NCI-H2029 (cell line): ENCODE measurements at places on chromosomes 11 and 22.

- DNase-seq = no peak
These were observed 299.7 kb downstream of the ST3GAL4 start for GRCh38 chr11:126654886-126655806.

- no peak for DNase-seq
These were observed 10.0 kb downstream of the RHOG start for GRCh38 chr11:3830730-3831129.

DNA sequence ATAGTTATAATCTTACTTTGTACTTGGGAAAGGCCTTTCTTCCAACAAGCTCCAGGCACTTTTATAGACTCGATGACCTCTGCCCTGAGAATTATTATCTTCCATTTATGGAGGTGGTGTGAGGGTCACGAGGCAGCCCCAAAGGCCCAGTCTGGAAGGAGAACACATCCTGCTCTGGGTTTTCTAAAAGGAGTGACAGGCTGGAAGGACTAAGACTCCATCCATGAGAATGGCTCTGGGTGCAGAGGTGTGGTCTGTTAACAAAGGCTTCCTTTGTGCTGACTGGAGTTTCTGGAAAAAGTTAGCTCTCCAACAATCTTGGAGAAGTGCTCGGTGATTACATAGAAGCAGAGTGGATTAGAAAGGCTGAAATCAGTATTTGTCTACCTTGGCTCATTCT, 74.7 kb upstream of the SESN3 start:
- no peak for DNase-seq

DNA sequence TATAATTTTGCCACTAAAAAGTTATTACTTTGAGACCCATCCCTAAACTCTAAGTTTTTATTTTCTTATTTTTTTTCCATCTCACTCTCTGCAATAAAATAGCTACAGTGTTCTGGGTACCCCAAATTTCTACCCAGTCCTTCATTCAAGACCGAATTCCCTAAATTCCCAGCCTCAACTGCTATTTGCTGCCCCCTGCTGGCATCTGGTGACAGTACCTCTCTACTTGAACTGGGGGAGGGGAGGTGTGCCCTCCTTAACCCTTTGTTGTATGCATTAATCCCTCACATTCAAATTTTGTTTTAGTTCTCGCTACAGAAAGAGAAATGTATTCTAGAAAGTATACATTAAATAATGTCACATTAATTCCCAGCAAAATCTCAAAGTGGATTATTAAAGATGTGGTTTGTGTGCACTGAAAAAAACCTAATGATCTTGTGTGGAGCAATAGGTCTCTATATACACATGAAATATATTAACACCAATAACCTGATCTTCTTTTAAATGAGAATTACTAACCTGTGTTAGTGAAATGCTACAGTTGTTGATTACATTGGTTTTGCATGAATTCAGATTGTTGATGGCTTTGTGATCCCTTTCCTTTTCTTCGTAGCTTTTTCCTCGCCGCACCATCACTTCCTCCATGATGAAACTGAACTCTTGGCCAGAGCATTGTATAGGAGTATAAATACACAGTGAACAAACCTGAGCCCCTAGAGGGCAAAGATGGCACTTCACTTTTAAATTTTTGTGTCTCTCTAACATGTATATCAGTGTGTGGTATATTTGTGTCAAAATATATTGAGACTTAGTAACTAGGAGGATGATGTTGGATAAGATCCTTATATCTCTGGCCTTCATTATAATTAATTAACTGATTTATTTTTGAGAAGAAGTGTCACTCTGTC, 590.0 kb downstream of the METTL15 start:
- DNase-seq = peak; percentile 23

DNA sequence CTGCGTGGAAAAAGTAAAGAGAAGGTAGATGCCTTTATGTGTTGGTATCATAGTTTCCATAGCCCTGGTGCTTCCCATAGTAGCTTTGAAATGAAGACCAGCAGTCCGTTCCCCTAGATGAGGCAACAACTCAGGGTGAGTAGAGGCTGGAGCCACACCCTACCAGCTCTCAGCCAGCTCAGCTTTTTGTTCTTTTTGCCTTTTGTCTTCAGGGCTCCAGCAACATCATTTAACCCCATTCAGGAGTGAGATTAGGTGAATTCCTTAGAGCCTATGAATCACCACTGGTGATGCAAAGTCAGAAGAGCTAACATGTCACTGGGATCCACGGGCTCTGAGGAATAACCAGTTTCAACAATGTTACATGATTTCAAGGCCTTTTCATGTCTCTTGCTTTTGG, 14.0 kb upstream of the SESN3 start:
- DNase-seq = no peak

DNA sequence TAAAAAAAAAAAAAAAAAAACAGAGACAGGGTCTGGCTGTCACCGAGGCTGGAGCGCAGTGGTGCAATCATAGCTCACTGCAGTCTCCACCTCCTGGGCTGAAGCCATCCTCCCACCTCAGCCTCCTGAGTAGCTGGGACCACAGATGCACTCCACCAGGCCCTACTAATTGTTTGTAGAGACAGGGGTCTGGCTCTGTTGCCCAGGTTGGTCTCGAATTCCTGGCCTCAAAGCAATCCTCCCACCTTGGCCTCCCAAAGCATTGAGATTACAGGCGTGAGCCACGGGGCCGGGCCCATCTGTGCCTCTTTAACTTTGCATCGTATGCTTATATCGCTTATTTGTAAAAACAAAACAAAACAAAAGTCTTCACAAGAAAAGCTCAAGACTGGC, 3.1 kb downstream of the CPT1A start:
- peak; percentile 9 for DNase-seq

DNA sequence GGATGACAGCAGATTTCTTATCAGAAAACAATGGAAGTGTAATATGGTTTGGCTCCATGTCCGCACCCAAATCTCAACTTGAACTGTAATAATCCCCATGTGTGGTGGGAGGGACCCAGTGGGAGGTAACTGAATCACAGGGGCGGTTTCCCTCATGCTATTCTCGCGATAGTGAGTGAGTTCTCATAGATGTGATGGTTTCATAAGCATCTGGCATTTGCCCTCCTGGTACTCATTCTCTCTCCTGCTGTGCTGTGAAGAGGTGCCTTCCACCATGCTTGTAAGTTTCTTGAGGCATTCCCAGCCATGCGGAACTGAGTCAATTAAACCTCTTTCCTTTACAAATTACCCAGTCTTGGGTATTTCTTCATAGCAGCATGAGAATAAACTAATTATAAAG, 81.0 kb upstream of the SCUBE2 start:
- no peak for DNase-seq

DNA sequence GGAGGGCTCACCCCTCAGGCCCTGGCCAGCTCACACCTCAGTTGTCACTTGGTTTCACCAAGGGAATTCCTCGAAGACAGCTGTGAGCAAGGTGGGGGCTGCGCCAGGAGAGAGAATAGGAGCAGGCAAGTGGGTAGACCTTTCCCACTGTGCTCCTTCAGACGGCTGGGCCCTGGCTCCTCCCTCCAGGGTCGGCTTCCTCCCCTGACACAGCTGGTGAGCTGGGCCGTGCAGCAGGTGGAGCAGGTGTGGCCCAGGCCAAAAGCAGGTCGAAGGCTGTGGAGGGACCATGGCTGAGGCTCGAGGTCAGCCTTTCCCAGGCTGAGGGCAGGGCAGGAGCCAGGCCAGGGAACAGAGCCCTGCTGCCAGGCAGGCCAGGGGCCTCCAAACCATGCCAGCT, 12.5 kb upstream of the MYRF start:
- DNase-seq = no peak

- DNase-seq = no peak
These were observed 799.6 kb upstream of the ARHGAP42 start for GRCh38 chr11:99887481-99887880.

DNA sequence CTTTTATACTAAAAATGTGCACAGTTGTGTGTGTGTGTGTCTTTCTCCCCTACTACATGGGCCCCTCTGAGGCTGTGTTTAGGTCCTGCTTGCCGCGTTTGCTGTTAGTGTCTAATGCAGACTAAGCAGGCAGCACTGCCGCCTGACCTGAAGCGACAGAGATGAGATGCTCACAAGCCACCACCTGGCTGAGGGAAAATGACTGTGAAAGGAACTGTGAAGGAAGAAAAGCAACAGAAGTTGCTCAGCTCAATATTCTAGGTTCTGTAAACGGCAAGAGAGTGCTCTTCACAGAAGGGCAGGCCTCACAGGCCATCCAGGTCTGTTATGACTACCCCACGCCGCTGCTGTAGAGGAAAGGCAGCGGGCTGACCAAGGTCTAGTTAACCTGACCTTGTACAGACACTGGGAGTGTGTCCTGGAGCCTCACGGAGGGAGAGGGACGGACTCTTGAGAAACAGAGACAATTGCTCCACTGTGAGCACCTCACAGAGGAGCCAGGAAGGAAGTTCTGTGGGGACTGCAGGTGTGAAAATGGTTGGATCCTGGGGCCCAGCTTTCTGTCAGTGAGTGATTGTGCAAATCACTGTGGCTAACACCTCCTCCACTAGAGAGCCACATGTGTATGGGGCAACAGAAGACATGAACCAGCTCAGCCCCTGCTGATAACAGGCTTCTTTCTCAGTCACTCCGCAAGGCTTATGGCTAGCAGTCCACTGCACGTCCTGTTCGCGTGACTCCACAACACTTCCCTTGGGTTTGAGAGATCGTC, 31.3 kb upstream of the YPEL1 start:
- DNase-seq = no peak

DNA sequence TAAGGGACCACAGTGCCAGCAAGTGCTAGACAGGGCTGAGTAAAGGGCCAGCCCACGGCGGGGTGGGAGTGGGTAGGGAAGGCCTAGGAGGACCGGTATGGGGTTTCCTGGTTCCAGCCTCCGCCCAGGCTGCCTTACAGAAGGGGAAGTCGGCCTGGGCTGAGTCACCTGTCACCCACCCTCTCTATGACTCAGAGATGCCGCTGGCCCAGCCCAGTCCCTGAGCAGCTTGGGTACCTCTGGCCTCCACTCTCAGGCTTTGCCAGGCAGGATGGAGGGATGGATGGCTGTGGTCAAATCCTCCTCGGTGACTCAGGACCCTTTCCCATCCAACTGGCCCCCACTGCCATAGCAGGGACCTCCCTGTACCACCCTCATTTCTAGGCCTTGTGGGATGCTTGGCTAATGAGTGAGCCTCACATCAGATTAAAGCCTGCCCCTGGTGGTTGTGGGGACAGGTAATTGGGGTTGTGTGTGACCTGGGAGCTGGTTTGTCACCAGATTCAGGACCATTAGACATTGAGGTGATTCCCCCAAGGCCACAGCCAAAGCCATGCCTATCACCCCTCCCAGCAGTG, 13.9 kb downstream of the SLC35E4 start:
- DNase-seq = no peak

- DNase-seq = no peak
These were observed 735.3 kb upstream of the RAG2 start for GRCh38 chr11:37333345-37333744.

DNA sequence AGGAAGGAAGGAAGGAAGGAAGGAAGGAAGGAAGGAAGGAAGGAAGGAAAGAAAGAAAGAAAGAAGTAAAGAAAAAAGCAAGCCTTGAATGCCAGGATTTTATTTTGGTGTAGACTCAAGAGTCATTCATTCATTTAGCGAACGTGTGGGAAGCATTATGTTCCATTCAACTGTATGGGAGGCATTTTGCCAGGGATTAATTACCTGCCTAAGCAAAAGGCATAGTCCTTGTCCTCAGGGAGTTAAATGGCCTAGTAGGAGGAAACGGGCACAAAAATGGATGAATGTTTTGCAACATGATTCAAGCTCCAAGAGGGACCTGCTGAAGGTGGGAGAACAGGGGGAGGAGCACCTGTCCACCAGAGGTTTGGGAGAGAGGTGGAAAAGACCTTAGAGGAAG, 16.2 kb upstream of the ZNRF3 start:
- peak; percentile 64 for DNase-seq

DNA sequence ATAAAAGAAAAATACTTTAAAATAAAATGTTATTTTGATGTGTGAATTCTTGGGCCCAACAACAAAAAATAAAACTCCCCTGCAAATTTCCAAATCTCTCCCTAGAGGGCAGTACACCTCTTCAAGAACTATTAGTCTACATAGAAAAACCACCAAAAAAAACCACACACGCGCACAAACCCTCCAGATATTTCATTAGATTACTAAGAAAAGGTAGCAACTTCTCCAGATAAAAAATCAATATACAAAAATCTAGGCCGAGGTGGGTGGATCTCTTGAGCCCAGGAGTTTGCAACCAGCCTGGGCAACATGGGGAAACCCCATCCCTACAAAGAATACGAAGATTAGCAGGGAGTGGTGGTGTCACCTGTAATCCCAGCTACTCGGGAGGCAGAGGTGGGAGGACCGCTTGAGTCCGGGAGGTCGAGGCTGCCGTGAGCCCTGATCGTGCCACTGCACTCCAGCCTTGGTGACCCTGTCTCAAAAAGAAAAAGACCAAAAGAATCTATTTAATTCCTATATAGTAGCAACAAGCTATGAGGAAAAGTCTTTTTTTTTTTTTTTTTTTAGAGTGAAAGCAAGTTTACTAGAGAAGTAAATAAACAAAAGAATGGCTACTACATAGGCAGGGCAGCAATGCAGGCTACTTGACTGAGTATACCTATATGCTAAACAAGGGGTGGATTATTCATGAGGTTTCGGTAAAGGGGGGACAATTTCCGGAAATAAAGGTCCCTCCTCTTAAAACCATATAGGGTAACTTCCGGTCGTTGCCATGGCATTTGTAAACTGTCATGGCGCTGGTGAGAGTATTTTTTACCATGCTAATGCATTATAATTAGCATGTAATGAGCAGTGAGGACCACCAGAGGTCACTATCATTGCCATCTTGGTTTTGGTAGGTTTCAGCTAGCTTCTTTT, 13.1 kb downstream of the B3GNT6 start:
- peak; percentile 95 for DNase-seq

DNA sequence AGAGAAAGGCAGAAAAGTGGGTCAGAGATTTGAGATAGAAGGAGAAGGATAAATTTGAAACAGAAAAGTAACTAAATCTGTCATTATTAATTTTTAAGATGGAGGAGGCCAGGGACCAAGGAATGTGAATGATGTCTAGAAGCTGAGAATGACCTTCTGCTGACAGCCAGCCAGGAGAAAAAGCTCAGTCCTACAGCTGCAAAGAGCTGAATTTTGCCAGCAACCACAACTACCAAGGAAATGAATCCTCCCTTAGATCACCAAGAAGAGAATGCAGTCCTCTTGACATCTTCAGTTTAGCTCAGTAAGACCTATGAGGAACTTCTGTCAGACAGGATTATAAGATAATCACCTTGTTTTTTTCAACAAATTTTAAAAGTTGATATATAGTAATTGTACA, 538.2 kb downstream of the LRRC4C start:
- no peak for DNase-seq
